Retinal pigment epithelial cell (primary cell): ENCODE measurements at places on chromosomes 16 and 17.

- no peak for DNase-seq
Observed at GRCh38 chr17:57341611-57342540, 85.6 kb downstream of the MSI2 start.

DNA sequence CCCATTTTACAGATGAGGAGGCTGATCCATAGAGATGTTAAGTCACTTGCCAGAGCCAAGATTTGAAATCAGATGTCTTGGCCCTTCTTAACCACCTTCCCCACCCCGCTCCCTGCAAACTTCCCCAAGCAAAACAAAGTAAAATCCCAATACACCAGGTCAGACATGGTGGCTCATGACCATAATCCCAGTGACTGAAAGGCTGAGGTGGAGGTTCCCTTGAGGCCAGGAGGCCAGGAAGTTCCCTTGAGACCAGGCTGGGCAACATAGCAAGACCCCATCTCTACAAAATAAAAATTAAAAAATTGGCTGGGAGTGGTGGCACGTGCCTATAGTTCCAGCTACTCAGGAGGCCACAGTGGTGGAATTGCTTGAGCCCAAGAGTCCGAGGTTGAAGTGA is 28.9 kb upstream of the CSNK2A2 start:
- DNase-seq, result no peak

DNA sequence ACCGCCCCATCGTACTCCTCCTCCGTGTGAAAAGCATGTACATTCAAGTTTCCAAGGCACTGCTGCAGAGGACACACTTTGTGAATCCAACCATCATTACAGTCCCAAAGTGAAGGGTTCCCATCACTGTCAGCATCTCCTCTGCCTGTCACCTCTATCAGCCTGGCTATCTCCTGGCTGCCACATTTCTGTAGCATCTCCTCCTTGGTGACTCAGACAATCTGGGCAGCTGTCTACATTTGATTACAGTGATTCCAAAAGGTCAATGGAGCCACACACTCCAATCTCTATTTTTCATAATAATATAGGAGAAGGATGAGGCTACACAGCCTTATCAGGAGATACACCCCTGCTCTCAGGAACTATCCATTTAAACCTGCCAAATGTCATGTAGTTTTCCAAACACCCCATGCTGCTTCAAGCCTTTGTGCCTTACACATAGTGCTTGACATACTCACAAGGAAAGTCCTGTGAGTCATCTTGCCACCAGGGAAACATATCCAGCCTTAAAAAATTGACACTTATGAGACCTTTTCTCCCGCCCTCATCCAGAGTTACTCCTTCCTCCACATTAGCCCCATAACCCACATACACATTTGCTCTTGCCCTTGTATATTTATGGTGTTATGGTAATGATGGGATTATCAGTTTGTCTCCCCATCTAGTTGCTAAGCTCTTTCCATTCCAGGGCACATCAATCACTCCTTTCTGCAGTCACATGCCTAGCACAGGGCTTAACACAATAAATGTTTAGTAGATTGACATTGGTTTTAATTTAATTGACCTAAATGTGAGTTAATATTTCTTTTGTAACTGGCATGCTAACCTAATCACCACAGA is 250.1 kb upstream of the CDH5 start:
- DNase-seq, result peak; percentile 63

GRCh38 chr17:61087024-61087423 is 312.6 kb upstream of the TBX2 start:
- DNase-seq, result no peak

- no peak for DNase-seq
Observed at GRCh38 chr16:58046936-58047335, 21.4 kb downstream of the MMP15 start.

- DNase-seq, result no peak
Observed at GRCh38 chr16:87028481-87029320, 288.5 kb downstream of the C16orf95 start.

- DNase-seq, result peak; percentile 55
Observed at GRCh38 chr17:42773290-42774035, at the start of gene VPS25. TSS of gene VPS25 (plus strand) at chr17:42773449. CDS start at chr17:42773476, 27 bp downstream.

DNA sequence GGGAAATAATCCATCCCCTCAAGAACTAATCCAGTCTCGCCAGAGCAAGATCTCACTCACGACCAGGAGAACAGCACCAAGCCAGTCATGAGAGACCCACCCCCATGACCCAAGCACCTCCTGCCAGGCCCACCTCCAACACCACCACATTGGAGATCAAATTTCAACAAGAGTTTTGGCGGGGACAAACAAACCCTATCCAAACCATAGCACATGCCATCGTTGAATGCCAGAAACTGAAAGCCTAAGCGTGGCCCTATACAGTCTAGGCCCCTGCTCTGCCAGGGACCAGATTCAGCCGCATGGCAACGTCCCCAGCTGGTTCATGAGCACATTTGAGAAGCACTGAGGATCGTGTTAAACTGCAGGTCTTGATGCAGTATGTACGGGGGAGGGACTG is 57.3 kb downstream of the AXIN2 start:
- DNase-seq, result no peak

GRCh38 chr16:22016927-22017326 is 9.0 kb downstream of the MOSMO start:
- no peak for DNase-seq

GRCh38 chr17:77441130-77441920 is 300.6 kb downstream of the SEC14L1 start:
- no peak for DNase-seq

- no peak for DNase-seq
Observed at GRCh38 chr16:57609541-57610401, 18.7 kb upstream of the ADGRG1 start.

DNA sequence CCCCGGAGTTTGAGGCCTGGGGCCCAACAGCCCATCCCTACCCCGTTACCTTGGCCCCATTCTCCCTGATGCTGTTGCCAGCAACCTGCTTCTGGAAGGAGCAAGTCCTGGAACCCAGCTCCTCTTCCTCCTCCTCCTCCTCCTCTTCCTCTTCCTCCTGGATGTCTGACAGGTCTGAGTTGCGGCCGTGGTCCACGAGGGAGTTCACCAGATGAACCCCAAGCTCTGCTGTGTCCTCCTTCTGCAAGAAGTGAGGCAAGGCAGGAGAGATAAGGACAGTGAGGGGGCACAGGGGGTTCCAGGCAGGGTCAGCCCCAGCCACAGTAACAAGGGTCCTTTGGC is 18.7 kb downstream of the TSPOAP1 start:
- no peak for DNase-seq

DNA sequence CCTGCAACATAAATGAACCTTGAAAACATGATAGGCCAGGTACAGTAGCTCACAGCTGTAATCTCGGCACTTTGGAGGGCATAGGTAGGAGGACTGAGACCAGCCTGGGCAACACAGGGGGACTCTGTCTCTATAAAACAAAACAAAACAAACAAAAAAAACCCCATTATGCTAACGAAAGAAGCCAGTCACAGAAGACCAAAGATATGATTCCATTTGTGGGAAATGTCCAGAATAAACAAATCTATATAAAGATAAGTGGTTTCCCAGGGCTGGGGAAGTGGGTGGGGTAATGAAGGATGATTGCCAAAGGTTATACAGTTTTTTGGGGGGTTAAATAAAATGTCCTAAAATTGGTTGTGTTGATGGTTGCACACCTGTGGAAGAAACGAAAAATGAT is 36.5 kb upstream of the SIAH1 start:
- DNase-seq, result no peak

- DNase-seq, result no peak
Observed at GRCh38 chr16:7026639-7027038, 306.0 kb upstream of the RBFOX1 start.

DNA sequence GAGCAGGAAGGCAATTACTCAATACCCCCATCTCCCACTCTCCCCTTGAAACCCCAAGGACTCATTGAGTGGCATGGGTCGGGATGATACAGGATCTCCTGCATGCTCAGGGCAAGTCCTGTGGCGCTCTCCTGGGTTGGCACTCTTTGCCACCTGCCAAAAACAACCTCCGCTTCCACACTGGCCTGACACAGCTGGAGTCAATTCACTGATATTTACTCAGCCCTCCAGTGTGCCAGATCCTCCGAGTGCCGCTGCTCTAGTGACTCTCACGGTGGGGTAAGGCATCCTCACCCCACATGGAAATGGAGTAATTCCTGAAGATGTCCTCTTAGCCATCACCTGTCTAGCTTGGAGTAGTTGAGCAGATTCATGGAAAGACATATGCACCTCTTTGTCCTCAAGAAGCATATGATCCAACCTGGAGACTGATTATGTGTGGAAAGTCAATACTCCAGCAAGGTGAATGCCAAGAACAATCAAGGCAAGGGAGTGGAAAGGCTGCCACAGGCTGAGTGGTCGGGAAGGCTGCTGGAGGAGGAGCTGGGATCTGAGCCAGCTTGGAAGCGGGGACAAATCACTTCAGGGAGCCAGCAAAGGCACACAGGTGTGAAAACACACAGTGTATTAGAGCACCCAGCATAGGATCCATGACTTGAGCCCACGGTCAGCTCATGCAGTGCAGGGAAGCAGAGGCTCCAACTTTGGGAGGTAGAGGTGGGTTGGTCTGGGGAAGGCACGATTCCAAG is 12.6 kb upstream of the GOSR2 start:
- no peak for DNase-seq

DNA sequence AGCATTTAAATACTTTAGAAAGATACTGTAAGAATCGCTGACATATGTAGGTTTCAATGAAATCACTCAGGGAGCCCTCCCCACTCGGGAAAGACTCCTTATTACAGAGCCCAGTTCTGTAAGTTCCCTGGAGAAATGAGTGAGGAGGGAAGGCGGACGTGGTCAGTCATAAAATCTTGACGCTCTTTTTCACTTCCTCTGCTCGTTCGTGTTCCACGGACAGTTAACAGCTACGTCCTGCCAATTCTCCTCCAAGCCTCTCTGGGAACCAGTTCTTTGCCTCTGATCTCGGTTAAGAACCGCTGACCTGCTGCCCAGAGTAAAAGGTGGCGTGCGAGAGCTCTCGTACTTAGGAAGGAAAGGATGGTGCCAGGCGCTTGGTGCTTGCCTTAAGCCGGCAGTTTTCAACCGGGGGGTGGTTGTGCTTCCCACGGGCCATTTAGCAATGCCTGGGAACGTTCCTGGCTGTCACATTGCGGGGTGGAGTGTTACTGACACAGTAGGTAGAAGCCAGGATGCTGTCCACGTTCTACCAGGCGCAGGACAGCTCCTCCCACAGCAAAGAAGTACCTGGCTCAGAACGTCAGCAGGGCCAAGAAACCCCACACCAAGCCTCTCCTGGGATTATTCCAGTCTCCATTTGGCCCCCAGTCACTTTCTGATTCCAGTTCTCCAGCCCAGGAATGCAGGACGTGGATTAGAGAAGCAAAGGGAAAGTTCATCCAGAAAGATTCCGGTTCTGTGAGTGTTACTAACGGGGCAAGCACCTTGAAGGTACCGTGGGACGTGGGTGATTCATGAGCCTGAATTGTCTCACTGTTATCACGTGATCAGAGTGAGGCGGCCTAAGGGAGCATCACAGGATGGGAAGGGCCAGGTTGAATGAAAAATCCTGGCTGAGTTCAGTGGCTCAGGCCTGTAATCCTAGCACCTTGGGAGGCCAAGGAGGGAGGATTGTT is 87.7 kb downstream of the MRM3 start:
- DNase-seq, result peak; percentile 97

DNA sequence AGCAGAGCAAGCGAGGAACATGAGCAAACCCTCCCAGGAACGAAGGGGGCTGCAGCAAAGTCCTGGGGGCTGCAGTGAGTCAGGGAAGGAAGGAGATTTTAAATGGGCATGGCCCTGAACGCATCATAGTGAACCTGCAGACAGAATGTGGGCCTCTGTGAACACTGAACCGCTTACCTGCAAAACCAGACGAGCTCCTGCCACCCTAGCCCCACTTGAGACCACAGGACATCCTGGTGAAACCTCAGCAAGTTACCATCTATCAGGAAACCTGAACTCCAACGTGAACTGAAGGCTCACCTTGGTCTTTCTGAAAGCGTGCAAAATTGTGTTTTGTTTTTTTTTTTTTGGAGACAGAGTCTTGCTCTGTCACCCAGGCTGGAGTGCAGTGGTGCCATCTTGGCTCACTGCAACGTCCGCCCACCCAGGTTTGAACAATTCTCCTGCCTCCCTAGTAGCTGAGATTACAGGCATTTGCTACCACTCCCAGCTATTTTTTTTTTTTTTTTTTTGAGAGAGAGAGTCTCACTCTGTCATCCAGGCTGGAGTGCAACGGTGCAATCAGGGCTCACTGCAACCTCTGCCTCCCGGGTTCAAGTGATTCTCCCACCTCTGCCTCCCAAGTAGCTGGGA is 30.8 kb downstream of the FANCA start:
- no peak for DNase-seq

DNA sequence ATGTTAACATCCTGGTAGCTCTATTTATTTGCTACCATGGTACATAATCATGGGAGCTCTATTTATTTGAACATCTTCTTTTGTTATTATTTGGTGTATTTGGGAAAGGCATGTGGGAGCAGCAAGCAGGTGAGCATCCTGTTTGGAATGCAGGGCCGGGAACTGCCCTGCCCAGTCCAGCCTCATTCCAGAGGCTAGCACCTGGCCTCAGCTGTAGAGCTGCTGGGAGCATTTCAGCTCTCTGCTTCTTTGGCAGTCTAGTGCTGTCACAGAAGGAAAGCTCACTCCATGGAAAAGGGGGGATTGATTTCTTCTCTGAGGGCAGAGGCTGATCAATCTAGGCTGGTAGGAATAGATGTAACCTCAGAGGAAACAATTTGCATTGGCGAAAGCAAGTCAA is 112.5 kb downstream of the WWOX start:
- DNase-seq, result no peak

- DNase-seq, result no peak
Observed at GRCh38 chr17:66570447-66571195, 264.3 kb upstream of the CACNG5 start.

GRCh38 chr16:86626966-86627365 is 48.6 kb downstream of the FOXL1 start:
- no peak for DNase-seq

- DNase-seq, result no peak
Observed at GRCh38 chr17:76742958-76743357, 5.0 kb downstream of the MFSD11 start.

DNA sequence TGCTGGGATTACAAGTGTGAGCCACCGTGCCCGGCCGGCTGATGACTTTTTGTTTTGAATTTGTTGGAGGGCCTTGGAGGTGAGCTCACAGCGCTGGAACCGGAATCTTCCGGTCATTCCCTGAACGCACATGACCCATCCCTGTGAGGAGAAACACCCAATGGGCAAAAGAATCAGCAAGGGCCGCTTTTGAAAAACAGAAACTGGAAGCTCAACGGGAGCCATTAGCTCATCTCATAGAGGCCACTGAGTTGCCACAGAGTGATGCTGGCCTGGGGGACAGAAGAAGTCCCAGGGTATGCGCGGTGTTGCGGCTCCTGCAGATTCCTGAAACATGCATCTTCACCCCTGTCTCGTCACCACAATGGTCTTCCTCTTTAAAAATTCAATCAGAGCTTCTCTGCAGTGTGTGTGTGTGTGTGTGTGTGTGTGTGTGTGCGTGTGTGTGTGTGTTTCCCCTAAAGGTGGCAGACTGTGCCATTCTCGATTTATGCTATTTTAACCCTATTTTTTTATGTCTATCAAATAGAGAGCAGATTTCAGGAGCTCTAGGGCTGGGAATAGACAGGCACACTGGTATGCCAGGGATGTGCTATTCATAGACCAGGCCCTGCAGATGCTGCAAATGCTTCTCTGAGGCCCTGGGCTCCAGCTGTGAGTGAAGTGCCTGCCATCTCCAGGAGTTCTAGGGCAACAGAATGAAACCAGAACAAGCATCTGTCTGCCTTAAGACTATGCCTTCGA is 68.3 kb downstream of the MARCHF10 start:
- DNase-seq, result no peak
